ENCODE measurements at places on chromosomes 16 and 17.
A peak's percentile ranks its signal among the peaks of the same experiment; 100 is the strongest.

DNA sequence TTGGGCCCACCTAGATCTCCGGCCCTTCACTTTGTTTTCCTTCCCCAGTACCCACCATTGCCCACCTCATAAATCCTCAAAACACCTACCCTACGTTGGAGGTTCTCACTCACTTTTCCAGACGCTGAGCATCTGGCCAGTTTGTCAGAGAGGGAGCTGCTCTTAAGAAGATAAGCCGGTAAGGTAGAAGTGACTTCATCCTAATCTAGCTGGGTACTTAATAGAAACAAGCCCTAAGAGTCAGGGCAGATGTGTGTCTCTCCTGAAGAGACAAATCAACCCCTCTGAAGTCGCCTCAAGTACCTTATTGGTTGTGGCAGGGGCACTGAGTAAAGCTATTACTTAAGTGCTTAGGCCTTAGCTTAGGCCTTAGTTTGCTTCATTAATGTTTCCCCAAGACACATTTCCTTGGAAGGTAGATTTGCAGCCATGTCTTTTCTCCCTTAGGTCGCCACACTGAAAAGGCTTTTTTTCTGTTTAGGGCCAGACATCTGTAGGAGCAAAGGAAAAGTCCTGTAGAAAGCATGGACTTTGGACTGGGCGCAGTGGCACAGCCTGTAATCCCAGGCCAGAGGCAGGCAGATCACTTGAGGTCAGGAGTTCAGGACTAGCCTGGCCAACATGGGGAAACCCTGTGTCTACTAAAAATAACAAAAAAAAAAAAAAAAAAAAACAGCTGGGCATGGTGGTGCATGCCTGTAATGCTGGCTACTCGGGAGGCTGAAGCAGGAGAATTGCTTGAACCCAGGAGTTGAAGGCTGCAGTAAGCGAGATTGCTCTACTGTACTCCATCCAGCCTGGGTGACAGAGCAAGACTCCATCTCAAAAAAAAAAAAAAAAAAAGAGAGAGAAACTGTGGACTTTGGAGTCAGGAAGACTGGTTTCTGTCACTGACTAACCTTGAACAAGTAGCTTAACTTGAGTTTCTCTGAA is 1.0 kb downstream of the TACO1 start:
- DNase-seq, result no peak

DNA sequence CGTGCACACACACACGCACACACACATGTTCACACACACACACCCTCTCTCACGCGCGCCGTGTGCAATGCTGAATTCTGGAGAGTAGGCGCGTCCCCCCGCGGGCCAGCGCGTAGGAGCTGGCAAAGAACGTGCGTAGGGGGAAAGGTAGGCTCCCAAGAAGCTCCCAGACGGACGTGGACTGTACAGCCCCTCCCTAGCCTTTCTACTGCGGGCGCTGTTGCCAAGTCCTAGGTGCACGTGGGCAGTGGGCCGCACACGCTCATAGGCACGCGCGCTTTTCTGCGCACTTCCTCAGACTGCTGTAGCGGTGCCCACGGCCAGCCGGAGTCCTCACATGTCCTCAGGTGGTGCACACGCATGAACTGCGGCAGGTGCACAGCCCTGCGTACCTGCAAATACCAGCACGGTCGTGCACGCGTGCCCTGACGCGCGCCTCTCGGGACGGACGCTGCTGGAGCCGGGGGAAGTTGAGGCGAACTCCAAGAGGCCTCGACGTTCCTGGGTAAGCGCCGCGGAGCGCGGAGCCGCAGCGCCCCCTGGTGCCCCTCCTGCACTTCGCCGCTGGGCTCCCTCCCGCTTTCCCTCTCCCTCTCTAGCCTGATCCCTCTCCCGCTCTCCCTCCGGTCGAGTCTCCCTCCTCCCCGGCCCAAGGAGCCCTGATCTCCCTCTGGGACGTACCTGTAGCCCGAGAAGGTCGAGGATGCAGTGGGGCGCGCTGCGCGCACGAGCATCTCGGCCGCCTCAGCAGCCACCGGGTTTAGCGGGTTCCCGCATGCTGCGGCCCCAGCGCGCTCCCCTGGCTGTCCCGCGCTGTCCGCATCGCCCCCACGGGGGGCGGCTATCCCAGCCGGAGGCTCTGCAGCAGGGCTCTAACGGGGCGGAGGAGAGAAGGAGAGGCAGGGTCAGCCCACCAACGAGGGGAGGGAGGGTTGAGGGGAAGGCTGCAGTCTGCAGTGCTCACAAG is 749 bp downstream of the GRIN2A start:
- no peak for DNase-seq

- DNase-seq, result no peak
Observed at GRCh38 chr16:54489225-54490111, 202.9 kb upstream of the IRX3 start.

GRCh38 chr17:71922439-71922838 is 198.4 kb upstream of the SOX9 start:
- DNase-seq, result no peak

DNA sequence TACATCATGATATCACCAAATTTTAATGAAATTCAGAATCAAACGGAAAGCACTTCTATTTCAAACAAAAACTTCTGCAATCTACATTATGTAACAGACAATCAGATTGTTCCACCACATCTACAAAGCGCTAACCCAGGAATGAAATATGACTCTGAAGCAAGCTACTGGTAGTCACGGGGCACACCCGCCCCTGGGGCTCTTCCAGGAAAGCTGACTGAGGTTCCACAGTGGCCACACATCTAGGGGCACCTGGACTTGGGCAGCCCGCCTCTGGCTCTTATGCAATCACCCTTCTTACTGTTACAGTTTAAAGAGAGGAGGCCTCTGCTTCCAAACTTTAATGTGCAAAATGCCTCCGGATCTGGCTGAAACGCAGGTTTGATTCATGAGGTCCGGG is 27.5 kb downstream of the ZCCHC14 start:
- DNase-seq, result no peak

DNA sequence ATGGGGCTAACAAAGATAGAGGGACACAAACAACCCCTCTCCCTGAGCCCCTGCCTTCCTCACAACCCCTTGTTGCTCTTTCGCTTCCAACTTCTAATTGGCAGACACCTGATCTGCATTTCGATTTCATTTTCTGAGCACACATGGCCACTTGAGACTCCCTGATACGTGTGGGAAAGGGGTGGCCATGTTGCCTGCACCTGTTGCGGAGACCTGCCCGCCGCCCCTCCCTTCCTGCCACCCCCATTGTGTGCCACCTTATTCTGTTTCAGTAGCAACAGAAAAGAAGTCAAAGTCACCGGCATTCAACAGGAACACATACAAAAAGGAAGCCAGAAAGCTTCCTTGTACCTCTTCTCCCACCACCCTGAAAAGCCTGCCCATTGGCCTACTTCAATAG is 254.7 kb upstream of the SOX9 start:
- no peak for DNase-seq

- no peak for DNase-seq
Observed at GRCh38 chr16:67184453-67184994, 761 bp upstream of the MATCAP1 start.

GRCh38 chr17:58202859-58203258 is 10.3 kb downstream of the EPX start:
- no peak for DNase-seq

- DNase-seq, result no peak
Observed at GRCh38 chr17:40714473-40714872, 10.9 kb upstream of the KRT24 start.

- no peak for DNase-seq
Observed at GRCh38 chr17:689556-690275, 24.9 kb downstream of the VPS53 start.

DNA sequence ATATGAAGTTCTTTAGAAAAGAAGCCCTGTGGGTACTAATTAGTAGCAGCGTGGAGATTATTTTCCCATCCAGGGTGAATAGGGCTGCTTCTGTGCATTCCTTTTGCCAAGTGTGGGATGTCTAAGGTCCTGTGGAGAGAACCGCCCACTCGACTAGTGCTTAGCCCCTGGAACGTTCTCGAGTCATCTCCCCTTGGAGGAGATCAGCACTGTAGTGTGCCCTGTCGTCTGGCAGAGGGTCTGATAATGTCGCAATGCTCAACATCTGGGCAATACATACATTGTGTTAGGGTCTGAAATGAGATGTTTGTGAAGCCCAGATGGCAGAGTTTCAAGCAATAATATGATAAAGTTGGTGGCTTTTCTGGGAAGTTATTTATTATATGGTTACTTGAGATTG is 64.8 kb downstream of the SPECC1 start:
- no peak for DNase-seq

DNA sequence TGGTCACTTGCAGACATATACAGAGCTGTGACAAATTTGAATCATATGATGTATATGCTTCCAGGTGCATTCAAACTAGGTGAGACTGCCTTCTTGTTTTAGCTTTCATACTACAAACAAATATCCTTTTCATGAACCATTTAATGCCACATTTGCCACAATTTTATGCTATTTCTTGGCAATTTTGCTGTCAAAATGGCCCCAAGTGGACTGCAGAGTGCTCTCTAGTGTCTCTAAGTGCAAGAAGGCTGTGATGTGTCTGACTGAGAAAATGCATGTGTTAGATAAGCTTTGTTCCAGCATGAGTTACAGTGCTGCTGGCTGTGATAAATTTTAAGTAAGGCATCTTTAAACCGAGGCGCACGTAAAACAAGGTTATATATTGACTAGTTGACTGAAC is 38.3 kb downstream of the CDH13 start:
- DNase-seq, result no peak

DNA sequence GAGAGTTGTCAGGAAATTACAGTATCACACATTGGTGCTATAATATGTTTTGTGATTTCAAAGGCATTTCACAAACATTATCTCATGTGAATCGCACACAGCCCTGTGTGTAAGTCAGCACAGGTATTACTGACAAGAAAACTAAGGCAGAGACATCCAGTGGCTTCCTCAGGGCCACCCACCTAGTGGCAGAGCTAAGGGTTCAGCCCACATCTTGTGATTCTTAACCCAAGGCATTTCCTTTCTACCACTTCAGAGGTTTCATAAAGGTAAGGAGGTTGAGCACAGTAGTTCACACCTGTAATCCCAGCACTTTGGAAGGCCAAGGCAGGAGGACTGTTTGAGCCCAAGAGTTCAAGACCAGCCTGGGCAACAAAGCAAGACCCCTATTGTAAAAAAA is 58.2 kb downstream of the STX8 start:
- no peak for DNase-seq

DNA sequence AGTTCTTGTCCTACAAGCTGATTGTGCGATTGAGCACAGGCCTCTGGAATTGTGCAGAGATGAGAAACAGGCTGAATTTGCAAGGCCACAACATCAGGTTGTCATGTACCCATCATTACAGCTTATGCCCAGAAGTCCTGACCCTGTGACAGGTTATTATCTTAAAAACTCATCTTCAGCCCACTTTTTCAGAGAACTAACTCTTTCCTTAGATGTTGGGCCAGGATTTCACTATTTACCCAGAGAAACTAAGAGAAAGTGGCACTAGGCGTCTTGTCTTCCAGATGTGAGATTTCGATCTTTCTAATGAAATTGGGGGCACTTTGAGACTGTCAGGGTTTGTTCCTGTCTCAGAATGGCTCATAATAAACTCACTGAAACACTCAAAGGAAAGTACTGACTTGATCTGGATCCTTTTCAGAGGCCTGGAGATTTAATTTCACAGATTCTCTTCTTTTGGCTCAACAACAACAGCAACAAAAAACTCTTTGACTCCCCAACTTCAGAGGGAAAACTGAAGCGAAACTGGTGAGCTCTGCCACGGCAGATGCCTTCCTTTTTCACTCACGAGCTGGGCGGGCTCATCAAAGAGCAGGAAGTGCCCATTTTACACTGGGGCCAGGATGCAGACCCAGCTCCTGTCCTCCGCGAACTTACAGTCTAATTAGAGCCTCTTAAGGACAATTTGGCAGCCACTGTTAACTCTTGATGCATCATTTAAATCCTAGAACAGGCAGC is 17.7 kb upstream of the SLC12A3 start:
- DNase-seq, result no peak

DNA sequence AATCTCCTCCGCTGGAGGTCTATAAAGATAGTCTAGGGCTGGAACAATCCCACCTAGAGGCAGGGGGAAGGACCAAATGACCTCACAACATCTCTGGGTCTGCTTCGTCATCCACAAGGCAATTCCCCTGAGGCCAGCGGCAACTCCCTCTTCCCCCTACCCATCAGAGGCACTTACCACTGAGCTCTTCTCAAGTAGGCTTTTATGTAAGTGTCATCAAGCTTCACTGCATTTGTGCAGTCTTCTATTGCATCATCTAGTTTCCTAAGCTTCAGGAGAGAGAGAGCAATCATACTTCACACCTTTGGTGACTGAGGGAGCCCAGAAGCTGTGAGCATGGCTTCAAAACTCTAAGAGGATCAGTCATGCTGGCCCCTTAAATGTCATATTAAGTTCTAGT is 21.0 kb downstream of the CNP start:
- no peak for DNase-seq

DNA sequence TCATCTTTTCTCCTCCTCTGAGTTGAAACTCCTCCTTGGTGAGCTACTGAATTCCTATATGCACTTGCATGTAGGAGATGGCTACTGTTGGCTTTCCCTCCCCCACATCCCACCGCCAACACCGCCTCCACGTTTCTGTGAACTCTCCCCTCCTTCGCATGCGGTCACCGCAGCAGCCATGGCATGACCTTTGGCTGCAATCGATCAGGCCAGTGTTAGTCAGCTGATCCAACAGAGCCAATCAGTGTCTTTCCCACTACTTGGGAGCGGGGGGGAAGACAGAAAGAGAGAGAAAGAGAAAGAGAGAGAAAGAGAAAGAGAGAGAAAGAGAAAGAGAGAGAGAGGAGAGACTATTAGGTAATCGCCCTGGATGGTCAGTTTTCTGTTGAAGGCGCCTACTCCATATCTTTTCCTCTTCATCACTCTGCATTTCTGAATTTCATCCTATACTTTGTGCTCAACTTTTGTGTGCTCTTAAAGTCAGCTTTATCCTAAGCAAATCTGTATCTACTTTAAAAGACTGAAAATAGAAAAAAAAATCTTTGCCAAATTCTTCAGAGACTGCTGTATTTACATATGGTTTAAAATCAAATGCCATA is 22.7 kb downstream of the ASGR1 start:
- no peak for DNase-seq

DNA sequence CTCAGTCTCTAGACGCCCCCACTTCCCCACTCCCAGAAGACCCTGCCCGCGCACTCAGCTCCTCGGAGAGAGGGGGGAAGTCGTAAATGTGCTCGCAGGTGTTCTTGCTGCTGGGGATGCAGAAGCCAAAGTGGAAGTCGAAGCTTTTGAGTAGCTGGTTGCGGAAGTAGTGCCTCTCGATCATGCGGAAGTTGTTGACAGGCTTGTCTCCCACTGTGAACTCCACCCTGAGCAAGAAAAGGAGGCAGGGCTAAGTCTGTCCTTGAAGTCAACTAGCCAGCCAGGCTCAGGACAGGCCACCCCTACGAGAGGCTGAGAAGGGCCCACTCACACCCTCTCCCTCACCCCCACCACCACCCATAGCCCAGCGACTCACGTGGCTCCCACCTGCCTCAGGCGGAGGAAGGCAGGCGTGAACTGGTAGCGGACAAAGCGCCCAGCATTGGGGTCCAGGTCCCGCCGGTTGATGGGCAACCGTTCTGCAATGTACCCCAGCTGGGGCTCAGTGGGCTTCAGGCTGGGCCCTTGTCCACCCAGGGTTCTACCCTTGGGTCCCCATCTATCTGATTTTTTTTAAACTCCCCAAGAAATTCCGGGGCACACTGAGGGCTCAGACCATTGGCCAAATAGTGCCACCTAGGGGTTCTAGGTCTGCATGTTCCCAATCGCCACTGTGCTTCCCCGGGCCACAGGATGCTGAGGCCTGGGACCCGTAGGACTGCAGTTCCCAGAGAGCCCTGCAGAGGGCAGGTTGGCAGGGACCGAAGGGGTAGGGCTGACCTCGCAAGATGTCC is 4.6 kb downstream of the UNC119 start:
- peak; percentile 64 for DNase-seq

All from GM12864 (cell line).